ENCODE measurements at places on chromosomes 3 and 15. TPM values are rescaled to one million over a fixed set of nuclear protein-coding genes. Genes with fewer than 3 reads are reported as not detected.
A peak's percentile ranks its signal among the peaks of the same experiment; 100 is the strongest.

- H3K27me3 ChIP-seq = no peaks in the 10 kb centered on the region
- H3K4me1 ChIP-seq = peaks cover 12% of the 10 kb centered on the region
- H3K4me3 ChIP-seq = no peak overlapping the region
Observed at GRCh38 chr15:65902373-65902772, 33.1 kb downstream of the RAB11A start.

DNA sequence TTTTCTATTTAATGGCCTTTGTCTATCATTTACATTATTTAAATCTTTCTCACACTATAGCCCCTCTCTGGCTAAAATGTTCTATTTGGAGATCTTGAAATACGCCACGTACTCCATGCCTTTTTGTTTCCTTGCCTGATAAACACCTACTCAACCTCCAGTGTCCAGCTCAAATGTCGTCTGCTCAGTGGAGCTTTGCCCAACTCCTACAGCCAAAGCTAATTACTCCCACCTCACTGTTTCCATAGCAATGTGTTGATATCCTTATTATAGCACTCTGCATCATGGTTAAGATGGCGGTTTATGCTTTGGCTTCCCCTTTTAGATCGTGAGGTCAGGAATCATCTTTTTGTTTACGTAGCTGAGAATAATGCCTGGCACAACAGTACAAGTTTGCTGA is 55.9 kb downstream of the NGLY1 start:
- no peak overlapping the region for H3K4me3 ChIP-seq
- H3K27me3 ChIP-seq = no peaks in the 10 kb centered on the region
- H3K4me1 ChIP-seq = no peaks in the 10 kb centered on the region
- no peak overlapping the region for H3K27ac ChIP-seq
- DNase-seq = no peak

- peak; percentile 100 for DNase-seq
- no peaks in the 10 kb centered on the region for H3K27me3 ChIP-seq
- H3K27ac ChIP-seq = peak overlapping the region; percentile 100
- H3K36me3 ChIP-seq = no peaks in the 10 kb centered on the region
- H3K4me1 ChIP-seq = no peaks in the 10 kb centered on the region
Observed at GRCh38 chr3:120094776-120095225, 554 bp upstream of the GSK3B start.

GRCh38 chr3:13240928-13241618 is 167.8 kb upstream of the IQSEC1 start:
- H3K4me3 ChIP-seq = no peak overlapping the region
- no peak overlapping the region for H3K27ac ChIP-seq
- H3K4me1 ChIP-seq = no peaks in the 10 kb centered on the region
- no peaks in the 10 kb centered on the region for H3K36me3 ChIP-seq
- no peak for DNase-seq
- no peaks in the 10 kb centered on the region for H3K27me3 ChIP-seq

GRCh38 chr3:29335943-29336342 is 55.1 kb downstream of the RBMS3 start:
- H3K36me3 ChIP-seq = no peaks in the 10 kb centered on the region
- H3K4me3 ChIP-seq = no peak overlapping the region
- DNase-seq = no peak
- H3K27me3 ChIP-seq = no peaks in the 10 kb centered on the region

GRCh38 chr3:82999777-83000176 is 1238.3 kb upstream of the GBE1 start:
- no peaks in the 10 kb centered on the region for H3K36me3 ChIP-seq
- H3K4me3 ChIP-seq = no peak overlapping the region
- H3K27ac ChIP-seq = no peak overlapping the region

- H3K27ac ChIP-seq = no peak overlapping the region
- no peak for DNase-seq
- H3K4me1 ChIP-seq = peaks cover 4% of the 10 kb centered on the region
- no peaks in the 10 kb centered on the region for H3K36me3 ChIP-seq
- peaks cover 22% of the 10 kb centered on the region for H3K27me3 ChIP-seq
Observed at GRCh38 chr15:51312166-51313073, 26.0 kb downstream of the CYP19A1 start.

DNA sequence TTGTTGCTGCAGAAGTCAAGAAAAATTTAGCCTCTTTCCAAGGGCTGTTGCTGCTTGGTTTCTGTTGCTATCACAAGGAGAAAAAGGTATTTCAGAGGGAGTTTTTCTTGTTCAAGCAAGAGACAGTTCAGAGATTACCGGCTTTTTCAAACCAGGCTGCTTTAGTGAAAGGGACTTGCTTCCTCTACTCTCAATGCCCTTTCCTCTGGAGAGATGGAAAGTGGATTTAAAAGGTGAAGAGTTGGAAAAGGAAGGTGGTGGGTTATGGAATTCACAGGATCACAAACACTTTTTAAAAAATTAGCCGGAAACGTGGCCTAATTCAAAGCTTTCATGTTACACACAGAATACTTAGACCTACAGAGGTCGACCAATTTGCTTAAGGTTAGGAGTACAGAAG is 1.1 kb downstream of the PARP6 start:
- no peak for DNase-seq
- peaks cover 7% of the 10 kb centered on the region for H3K4me1 ChIP-seq
- H3K27me3 ChIP-seq = peaks cover 23% of the 10 kb centered on the region

DNA sequence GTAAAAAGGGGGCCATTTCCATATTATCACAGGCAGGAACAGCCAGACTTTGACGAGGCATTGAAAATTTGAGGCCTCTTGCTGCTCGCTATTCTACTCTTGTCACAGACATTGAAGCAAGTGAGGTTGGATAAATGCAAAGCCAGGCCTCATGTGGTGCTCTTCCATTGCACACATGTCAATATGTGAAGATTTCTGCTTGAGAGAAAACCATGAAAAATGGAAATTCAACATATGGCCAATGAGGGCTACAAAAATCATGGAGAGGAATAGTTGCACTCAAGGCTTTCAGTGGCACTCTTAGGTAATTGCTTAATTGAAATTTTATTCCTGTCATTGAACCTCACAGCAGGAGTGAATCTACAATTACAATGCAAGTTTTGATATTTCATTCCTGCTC is 185.6 kb upstream of the MBNL1 start:
- H3K36me3 ChIP-seq = no peaks in the 10 kb centered on the region
- H3K27ac ChIP-seq = peak overlapping the region; percentile 93
- H3K4me1 ChIP-seq = peaks cover 3% of the 10 kb centered on the region
- H3K4me3 ChIP-seq = no peak overlapping the region
- H3K27me3 ChIP-seq = no peaks in the 10 kb centered on the region

DNA sequence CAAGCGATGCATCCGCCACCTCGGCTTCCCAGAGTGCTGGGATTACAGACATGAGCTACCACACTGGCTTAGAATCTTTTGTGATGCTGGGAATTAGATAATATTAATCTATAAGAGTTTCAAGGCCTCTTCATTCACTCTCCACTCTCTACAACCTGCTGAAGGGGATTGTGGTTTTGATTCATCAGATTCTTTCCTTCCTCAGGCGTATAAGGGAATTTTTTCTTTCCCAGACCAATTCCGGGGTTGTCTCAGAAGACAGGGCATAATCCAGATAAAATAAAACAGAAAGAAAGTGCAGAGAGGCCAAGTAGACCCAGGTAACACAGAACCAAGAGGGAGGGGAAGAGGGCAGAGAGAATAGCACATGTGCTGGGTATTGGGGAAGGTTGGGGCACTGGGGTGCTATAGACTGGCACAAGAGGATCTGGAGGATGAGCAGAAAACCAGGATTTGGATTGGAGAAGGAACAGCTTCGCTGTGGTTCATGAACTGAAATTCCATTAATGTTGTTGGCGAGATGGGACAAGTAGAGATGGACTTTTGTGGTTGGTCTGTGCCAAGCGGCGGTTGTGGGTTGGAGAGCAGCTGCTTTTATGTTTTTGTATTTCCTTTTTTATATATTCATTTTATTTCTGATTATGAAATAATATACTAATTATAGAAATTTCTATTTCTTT is 12.8 kb downstream of the ARL6IP5 start:
- peaks cover 8% of the 10 kb centered on the region for H3K36me3 ChIP-seq
- no peaks in the 10 kb centered on the region for H3K27me3 ChIP-seq
- DNase-seq = no peak
- no peak overlapping the region for H3K4me3 ChIP-seq

DNA sequence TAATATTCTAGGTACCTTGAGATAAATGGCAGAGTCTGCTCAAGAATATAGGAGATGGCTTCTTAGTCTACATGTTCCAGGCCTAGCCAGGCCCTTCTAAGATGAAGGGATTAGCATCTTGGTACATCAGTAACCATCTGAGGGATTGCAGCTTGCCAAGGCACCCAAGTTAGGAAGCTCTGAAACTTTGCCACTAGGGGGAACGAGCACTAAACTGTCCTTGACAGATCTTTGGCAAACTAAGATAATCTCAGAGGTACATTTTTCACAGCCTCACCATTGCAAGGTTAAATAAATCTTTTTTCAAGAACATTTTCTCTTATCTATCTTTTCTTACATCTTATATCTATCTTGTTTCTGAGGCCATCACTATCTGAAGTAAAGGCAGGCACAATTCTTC is 351.2 kb downstream of the RAP2B start:
- no peak overlapping the region for H3K4me3 ChIP-seq
- DNase-seq = peak; percentile 64
- no peaks in the 10 kb centered on the region for H3K27me3 ChIP-seq
- H3K36me3 ChIP-seq = no peaks in the 10 kb centered on the region

DNA sequence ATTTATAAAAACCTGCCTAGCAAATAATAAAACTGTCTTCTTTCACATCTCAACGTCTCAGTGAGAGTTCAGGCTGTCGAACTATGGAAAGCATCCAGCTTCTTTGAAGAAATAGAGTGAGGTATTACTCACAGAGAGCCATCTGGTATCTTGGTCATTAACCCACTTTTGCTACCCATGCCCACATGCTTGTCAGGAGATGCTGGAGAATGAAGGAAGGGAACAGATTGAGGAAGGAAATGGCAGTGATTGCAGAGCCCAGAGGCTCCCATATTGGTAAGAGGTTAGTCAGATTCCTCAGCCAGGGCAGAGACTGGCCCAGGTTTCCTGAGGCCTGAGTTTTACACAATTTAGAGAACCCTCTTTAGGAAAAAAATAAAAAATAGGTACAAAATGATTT is 119.1 kb downstream of the B3GALNT1 start:
- no peak for DNase-seq
- no peak overlapping the region for H3K4me3 ChIP-seq
- H3K27ac ChIP-seq = no peak overlapping the region
- H3K27me3 ChIP-seq = no peaks in the 10 kb centered on the region

- H3K36me3 ChIP-seq = no peaks in the 10 kb centered on the region
- no peaks in the 10 kb centered on the region for H3K4me1 ChIP-seq
- H3K27me3 ChIP-seq = no peaks in the 10 kb centered on the region
- DNase-seq = no peak
- no peak overlapping the region for H3K27ac ChIP-seq
Observed at GRCh38 chr3:197430502-197430901, 125.3 kb downstream of the BDH1 start.

DNA sequence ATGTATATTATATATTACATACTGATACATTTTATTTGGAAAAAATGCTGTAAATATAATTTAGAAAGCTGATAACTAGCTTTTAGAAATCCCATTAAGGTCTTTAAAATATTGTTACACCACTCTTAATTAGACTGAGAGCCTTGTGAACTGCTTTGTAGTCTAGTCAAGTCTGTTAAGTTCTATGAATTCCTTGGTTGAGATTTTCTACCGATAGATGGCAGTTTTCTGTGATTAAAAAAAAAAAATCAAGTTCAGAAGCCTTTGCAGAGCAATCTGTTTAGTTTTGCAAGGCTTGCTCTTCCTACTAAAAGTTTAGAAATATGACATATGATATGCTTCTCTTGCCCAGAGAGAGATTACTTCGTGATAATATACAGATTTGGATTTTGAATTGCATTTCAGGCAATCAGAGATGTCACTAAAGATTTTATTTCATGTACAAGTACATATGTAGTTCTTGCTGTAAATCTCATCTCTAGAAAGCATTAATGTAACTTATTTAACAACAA is 60.4 kb upstream of the SLITRK3 start:
- DNase-seq = no peak
- no peaks in the 10 kb centered on the region for H3K36me3 ChIP-seq
- no peaks in the 10 kb centered on the region for H3K4me1 ChIP-seq
- H3K27ac ChIP-seq = no peak overlapping the region
- H3K27me3 ChIP-seq = no peaks in the 10 kb centered on the region

DNA sequence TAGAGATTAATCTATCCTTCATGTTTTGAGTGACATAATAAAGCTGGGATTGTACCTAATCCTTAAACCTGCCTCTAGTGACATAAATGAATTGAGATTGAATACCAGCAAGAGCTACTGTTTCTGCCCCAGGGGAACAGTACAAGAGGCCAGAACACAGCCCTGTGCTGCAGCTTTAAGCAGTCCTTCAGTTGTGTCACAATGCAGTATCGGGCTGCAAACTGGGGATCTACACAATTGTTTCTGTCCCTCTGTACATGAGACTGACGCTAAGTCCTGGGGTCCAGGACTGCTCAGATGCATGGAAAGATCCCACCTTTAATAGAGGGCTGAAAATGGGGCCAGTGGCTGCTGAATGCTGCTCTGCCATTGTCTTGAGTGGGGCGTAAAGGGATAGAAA is 87.5 kb downstream of the MINAR1 start:
- no peak for DNase-seq
- H3K27ac ChIP-seq = no peak overlapping the region
- H3K27me3 ChIP-seq = peaks cover 7% of the 10 kb centered on the region
- no peaks in the 10 kb centered on the region for H3K36me3 ChIP-seq

DNA sequence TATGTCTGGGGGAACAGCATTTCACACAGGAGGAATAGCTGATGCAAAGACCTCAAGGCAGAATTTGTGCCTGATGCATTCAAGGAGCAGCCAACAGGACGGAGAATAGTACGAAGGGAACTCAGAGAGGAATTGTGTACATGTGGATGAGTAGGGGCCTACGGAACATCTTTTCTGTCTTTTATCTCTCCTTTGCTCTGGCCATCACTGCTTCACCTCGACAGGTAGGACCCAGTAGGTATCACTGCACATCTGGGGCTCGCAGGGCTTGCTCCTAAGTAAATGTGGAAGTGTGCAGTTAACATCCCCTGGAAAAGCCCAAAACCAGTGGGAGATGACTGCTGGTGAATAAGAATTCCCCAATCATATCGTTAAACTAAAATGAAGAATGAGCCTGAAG is 56.4 kb upstream of the POU1F1 start:
- no peak for DNase-seq
- no peaks in the 10 kb centered on the region for H3K27me3 ChIP-seq
- no peak overlapping the region for H3K27ac ChIP-seq
- H3K4me3 ChIP-seq = no peak overlapping the region

GRCh38 chr3:181919375-181919774 is 207.7 kb downstream of the SOX2 start:
- no peak overlapping the region for H3K4me3 ChIP-seq
- H3K36me3 ChIP-seq = no peaks in the 10 kb centered on the region

- H3K27ac ChIP-seq = no peak overlapping the region
- H3K4me3 ChIP-seq = no peak overlapping the region
- H3K36me3 ChIP-seq = no peaks in the 10 kb centered on the region
- DNase-seq = no peak
- no peaks in the 10 kb centered on the region for H3K27me3 ChIP-seq
Observed at GRCh38 chr3:76372497-76372896, 587.1 kb upstream of the ZNF717 start.

GRCh38 chr15:54566654-54567053 is 588.4 kb downstream of the UNC13C start:
- H3K4me1 ChIP-seq = no peaks in the 10 kb centered on the region
- DNase-seq = no peak
- H3K4me3 ChIP-seq = no peak overlapping the region

Gene MED12L
- total RNA-seq = 16.6 TPM

Gene MESP2
- total RNA-seq = 1.6 TPM

Gene ZNF662
- total RNA-seq = not detected

Gene NRROS
- 2.1 TPM for total RNA-seq

Gene IFT57
- total RNA-seq = 45.5 TPM

Gene CHDH
- total RNA-seq = 8.0 TPM

Gene APOD
- not detected for total RNA-seq

Gene BFSP2
- not detected for total RNA-seq

Gene NAALADL2
- total RNA-seq = 1.8 TPM
